ENCODE measurements at places on chromosomes 3 and 15.

DNA sequence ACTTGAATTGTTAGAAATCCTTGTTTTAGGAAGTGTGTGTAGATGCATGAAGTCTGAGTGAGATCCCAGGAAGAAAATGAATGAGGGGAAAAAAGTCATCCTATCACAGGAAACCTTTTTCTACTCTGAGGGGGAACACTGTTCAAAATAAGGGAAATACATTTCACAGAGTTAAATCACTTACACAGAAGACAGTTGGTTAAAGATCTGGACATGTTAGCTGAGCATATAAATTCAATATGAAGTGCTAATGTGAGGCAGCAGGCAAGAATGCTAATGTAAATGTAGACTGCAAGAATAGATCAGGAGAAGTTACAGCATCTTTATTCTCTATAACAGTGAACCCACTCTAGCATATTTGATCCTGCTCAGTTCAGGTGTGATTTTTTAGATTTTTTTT is 2.6 kb downstream of the TBCCD1 start:
- no peak for DNase-seq

- no peak for DNase-seq
Observed at GRCh38 chr15:38378161-38378560, 75.8 kb upstream of the FAM98B start.

GRCh38 chr15:89783861-89784685 is 7.9 kb downstream of the MESP2 start:
- no peak for DNase-seq

GRCh38 chr3:100606894-100607512 is 2.4 kb upstream of the ADGRG7 start:
- no peak for DNase-seq

DNA sequence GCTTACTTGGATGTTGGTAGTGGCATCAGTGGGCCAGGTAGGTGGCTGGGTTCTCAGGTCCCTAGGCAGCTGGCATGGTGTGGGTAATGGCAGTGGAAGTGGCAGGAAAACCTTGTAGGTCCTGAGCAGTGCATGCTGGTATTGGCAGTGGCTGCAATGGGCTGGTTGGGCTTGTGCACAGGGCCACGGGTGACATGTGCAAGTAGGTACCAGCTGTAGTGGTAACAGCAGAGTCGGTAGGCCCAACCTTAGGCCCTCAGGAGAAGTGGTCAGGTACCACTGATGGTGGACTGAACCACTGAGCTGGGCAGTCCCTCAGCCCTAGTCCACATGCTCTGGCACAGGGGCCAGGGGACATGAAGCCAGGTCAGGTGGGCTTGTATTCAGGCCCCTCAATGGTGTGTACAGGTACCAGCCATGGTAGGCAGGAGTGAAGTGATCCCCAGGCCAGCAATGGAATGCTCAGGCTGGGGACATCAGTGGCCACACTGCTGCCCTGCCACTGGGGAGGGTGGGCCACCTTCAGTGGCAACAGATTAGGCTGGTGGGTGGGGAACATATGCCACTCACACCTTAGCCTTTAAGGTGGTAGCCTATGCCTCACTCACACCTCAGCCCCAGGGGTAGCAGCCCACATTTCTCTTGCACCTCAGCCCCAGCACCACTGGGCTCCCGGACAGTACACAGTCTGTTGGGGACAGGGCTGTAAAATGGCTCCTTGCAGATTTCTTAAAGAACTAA is 118.1 kb downstream of the LRRK1 start:
- no peak for DNase-seq
